ENCODE measurements at places on chromosomes 6 and 20. TPM values are rescaled to one million over a fixed set of nuclear protein-coding genes. Genes with fewer than 3 reads are reported as not detected.

CGA gene
- not detected for total RNA-seq

NEU1 gene
- 51.5 TPM for total RNA-seq

RBM24 gene
- not detected for total RNA-seq

MOG gene
- not detected for total RNA-seq

HLA-DPB1 gene
- total RNA-seq = 131 TPM

DNA sequence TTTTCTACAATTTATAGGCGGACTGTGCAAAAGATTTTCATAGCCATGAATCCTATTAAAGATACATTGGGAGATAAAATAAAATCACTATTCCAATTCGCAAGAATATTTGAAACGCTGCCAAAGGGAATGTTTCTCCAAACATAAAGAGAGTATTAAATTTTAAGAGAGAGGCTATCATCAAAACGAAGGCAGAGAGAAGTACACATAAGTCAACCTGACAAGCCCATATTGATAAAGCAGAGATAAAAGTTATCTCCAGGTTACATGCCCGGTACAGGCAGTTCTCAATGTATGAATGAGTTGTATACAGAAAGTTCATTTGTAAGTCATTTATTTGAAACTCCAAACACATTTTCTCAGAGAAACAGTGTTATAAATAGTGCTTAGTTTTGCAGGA is 193.1 kb downstream of the ATXN1 start:
- H3K36me3 ChIP-seq = no peaks in the 10 kb centered on the region
- no peaks in the 10 kb centered on the region for H3K4me1 ChIP-seq
- DNase-seq = no peak

GRCh38 chr6:12984776-12985175 is 268.2 kb downstream of the PHACTR1 start:
- no peaks in the 10 kb centered on the region for H3K27me3 ChIP-seq
- no peak for DNase-seq
- no peak overlapping the region for H3K27ac ChIP-seq
- H3K4me1 ChIP-seq = no peaks in the 10 kb centered on the region
- H3K36me3 ChIP-seq = no peaks in the 10 kb centered on the region

- no peak for DNase-seq
- H3K36me3 ChIP-seq = peaks cover 48% of the 10 kb centered on the region
- no peak overlapping the region for H3K4me3 ChIP-seq
- no peaks in the 10 kb centered on the region for H3K4me1 ChIP-seq
- H3K27ac ChIP-seq = no peak overlapping the region
- H3K27me3 ChIP-seq = no peaks in the 10 kb centered on the region
Measured at GRCh38 chr6:7896465-7896987, 14.1 kb downstream of the TXNDC5 start.

GRCh38 chr6:10269814-10270472 is 144.9 kb downstream of the TFAP2A start:
- H3K27ac ChIP-seq = no peak overlapping the region
- no peaks in the 10 kb centered on the region for H3K27me3 ChIP-seq
- H3K4me1 ChIP-seq = no peaks in the 10 kb centered on the region
- DNase-seq = no peak
- H3K36me3 ChIP-seq = no peaks in the 10 kb centered on the region
- no peak overlapping the region for H3K4me3 ChIP-seq

- peaks cover 3% of the 10 kb centered on the region for H3K27me3 ChIP-seq
- H3K27ac ChIP-seq = no peak overlapping the region
- H3K36me3 ChIP-seq = no peaks in the 10 kb centered on the region
- no peak overlapping the region for H3K4me3 ChIP-seq
- peaks cover 5% of the 10 kb centered on the region for H3K4me1 ChIP-seq
- no peak for DNase-seq
Measured at GRCh38 chr6:19805129-19805481, 32.1 kb upstream of the ID4 start.

GRCh38 chr20:36117638-36118037 is 36.9 kb upstream of the EPB41L1 start:
- no peak overlapping the region for H3K4me3 ChIP-seq
- no peak for DNase-seq
- H3K4me1 ChIP-seq = no peaks in the 10 kb centered on the region
- no peak overlapping the region for H3K27ac ChIP-seq
- no peaks in the 10 kb centered on the region for H3K36me3 ChIP-seq

DNA sequence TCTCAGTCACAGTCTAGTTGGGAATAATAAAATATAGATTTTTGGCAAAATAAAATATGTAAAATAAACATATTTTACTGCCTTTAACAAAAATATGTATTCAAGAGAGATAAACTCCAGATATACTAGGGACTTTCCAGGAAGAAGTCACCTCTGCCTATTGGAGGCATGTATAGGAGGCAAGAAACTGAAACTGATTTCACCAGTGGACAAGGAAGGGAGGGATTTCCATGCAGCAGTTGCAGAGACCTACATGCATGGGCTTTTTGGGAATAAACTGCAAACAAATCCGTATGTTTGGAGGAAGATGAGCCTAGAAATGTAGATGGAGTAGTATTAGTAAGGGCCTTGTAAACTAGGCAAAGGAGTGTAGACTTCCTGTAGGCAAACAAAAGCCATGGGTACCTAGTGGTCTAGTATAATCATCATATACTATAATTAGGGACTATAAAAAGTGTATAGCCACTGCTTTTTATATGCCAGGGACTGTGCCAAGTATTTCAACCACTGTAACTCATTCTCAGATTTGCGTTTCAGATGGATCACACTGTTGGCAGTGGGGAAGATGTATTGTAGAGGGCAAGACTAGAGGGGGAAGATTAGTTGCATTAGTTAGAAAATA is 38.9 kb downstream of the CD109 start:
- no peak overlapping the region for H3K27ac ChIP-seq
- H3K4me1 ChIP-seq = no peaks in the 10 kb centered on the region
- no peak for DNase-seq
- H3K36me3 ChIP-seq = no peaks in the 10 kb centered on the region
- no peaks in the 10 kb centered on the region for H3K27me3 ChIP-seq
- no peak overlapping the region for H3K4me3 ChIP-seq

Data from natural killer cell (primary cell).